ENCODE measurements at places on chromosomes 5 and 9.
A peak's percentile ranks its signal among the peaks of the same experiment; 100 is the strongest.

DNA sequence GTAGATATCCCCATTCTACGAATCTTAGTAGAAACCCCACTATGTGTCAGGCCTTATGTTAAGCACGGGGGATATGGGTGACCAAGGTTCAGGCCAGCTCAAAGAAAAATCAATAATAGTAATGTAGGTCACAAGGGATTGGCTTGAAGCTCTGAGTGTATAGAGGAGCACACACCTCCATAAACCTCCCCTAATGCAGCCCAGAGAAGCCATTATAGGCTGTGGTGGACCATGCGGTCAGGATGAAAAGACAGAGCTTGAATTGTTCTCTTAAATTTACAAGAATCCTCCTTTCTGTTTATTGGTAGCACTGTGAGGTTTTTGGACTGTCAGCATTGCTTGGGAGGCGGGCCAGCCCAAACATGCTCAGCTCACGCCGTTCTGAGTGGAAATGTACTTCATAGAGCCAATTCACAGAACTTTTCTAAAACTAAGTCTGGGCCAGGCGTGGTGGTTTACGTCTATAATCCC, 9.1 kb downstream of the PDE6A start:
- DNase-seq = no peak

DNA sequence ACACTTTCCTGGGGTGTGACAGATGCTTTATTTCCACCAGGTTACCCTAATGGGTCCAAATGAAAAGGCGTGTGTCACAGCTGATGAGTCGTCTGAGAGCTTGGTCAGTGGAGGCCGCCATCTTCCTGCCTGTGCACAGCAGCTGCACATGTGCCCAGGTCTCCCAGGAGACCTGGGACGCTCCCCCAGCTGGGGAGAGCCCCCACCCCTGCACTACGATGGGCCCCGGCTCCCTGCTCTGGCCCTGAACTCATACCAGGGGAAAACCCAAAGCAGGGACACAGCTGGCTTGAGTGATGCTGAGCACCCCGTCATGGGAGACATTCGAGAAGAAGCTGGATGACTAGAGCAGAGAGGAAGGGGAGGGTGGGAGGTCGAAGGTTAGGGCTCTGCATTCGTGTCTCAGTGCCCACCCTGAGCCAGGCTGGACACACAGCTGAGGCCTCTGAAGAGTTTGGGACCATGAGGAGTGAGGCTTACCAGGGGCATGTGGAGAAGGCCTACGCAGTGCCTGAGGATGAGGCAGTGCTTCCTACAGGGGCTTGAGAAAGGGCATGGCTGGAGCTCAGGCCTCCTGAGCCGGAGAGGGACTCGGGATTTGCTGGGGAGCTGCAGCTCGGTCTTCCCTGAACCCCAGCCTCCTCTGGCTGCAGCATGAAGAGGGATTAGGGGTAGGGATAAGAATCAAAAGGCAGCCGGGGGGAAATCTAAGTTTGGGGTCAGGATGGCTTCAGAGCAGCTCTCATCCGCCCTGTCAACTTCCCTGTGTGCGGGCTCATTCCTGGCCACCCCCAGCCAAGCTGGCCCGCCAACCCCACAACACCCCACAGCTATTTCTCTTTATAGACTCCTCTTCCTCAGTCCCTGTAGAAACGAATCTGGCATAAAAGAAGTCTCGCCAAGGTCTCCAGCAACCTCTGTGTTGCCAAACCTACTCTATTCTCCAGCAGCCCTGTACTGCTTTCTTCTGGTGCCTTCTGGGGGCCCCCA, 42.2 kb upstream of the RNU6ATAC start:
- DNase-seq = no peak

DNA sequence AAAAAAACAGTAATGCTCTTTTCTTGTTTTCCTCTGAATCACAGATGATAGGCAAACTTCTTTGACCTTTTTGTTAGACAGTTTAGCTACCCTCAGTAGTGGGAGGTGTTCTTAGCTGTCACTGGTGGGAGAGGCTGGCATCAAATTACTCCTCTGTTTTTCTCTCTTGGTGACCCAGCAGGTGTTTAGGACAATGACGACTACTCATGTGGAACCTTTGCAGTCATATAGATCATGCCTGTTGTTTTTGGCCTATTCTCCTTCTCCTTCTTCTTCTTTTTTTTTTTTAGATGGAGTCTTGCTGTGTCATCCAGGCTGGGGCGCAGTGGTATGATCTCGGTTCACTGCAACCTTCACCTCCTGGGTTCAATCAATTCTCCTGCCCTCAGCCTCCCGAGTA, 15.4 kb upstream of the NPR2 start:
- DNase-seq = no peak

DNA sequence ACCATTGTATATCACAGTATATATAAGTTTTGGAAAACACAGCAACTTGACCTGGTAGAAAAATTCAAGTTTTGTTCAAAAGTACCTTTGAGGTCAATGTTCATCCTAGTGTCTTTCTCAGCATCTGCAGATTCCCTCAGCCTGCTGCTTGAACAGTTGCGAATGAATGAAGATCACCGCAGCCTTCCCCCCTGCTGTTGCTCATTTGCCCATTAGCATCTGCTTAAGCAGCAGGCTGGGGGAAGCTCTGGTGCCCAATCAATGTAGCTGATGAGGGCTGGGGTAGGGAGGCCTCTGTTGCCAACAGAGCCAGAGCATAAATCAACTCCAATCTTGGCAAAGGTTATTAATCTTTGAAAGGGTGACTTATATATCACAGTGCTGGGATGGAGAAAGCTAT, 586.5 kb upstream of the PTPRD start:
- DNase-seq = no peak

- no peak for DNase-seq
Measured at GRCh38 chr9:109230277-109230676, 63.2 kb upstream of the FRRS1L start.

- DNase-seq = peak; percentile 2
Measured at GRCh38 chr5:148653836-148654781, at the start of gene HTR4. Gene HTR4 (minus strand): TSS chr5:148654527. CDS start chr5:148637014, 17,513 bp downstream.

DNA sequence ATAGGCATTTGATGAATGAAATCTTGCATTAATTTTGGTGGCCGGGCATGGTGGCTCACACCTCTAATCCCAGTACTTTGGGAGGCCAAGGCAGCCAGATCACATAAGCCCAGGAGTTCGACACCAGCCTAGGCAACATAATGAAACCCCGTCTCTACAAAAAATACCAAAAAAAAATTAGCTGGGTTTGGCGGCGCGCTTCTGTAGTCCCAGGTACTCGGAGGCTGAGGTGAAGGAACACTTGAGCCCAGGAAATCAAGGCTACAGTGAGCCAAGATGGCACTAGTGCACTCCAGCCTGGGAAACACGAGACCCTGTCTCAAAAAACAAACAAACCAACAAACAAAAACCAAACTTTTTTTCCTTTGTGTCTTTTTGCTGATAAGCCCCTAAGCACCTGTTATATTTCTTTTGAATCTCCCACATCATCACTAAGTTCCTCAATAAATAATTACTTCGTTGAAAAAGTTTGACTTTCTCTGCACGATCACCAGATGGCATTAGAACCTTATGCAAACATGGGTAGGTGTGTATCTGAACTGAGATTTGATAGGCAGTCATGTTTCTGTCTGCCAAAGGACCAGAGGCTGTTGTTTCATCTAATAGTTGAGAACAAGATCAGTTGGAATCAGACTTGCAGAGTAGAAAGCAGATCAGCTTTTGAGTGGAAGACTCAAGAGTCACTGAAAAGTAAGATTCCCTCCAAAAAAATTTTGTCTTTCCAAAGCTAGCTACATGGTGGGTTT, 5.5 kb upstream of the MATR3 start:
- DNase-seq = no peak

- DNase-seq = no peak
Measured at GRCh38 chr5:140296289-140296688, 6.6 kb downstream of the PFDN1 start.

GRCh38 chr5:54273715-54274114, 36.7 kb downstream of the ARL15 start:
- DNase-seq = no peak

DNA sequence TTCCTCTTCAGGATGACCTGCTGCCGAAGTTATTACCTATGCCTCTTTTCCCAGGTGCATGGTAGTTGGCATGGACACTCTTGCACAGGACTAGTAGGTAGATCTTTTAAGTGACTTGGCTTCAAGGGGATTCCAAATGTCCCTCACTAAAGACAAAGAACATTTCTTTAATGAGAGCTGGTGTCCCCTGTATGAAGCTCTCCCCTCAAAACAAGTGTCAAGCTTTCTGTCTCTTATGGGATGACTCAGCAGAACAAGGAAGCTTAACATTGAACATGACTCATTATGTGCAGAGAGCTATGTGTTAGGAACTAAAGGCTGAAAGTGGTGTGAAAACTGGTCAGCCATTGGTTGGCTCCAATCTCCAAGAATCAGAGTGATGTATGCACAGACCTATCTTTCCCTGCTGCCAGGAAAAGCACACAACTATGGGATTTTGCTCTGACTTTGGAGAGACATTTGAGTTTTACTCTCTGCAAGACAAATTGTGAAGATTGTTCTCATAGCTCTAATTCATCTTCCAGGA, 120.5 kb downstream of the PRDM6 start:
- no peak for DNase-seq

- no peak for DNase-seq
Measured at GRCh38 chr9:78989031-78989658, 582.6 kb upstream of the TLE4 start.

DNA sequence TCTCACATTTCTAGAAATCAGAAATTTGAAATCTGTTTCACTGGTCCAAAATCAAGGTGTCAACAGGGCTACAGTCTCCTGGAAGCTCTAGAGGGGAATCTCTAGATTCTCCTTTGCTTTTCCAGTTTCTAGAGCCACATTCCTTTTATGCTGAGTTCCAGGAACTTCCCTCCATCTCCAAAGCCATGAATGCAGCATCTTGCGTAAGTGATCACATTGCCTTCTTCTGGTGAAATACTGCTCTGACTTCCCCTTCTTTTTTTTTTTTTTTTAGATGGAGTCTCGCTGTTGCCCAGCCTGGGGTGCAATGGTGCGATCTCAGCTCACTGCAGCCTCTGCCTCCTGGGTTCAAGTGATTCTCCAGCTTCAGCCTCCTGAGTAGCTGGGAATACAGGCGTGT, 23.8 kb downstream of the GDA start:
- DNase-seq = no peak

- DNase-seq = no peak
Measured at GRCh38 chr5:176366232-176366894, 1.1 kb downstream of the ARL10 start.

- no peak for DNase-seq
Measured at GRCh38 chr9:6771722-6772121, 13.9 kb downstream of the KDM4C start.

GRCh38 chr5:53871775-53872174, 311.3 kb downstream of the NDUFS4 start:
- DNase-seq = no peak

GRCh38 chr5:150258130-150258529, 31.4 kb downstream of the CAMK2A start:
- no peak for DNase-seq

Measured in neural crest cell (in vitro differentiated cells).